ENCODE measurements at places on chromosomes 5 and 9.

- no peak for DNase-seq
These were observed 112.3 kb downstream of the DPYSL3 start for GRCh38 chr5:147397616-147398015.

- no peak for DNase-seq
These were observed 25.1 kb downstream of the RNF145 start for GRCh38 chr5:159184236-159184635.

- no peak for DNase-seq
These were observed 87.6 kb downstream of the ADAMTS6 start for GRCh38 chr5:65394087-65394486.

DNA sequence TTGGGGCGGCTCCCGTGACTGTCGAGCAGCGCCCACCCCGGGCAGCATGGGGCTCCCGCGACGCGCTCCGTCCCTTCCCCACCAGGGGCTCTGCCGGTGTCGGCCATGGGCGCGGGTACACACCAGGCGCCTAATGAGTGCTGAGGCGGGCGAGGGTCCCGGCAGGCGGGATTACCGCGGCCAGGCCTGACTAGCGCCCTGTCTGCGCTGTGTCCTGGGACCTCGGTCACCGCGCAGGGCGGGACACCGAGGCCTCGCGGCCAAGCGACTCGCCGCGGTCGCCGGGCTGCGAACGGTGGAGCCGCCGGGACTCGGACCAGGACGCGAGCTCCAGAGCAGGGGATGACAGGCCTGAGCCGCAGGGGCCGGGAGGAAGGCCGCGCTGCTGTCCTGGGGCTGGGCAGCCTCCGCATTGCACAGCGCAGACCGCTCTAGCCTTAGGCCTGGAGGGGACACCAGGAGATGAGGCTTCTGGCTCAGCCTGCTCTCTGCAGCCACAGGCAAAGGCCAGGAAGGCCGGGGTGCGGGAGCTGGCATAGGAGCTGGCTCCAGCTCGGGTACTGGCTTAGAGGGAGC is 14.1 kb downstream of the LCN10 start:
- no peak for DNase-seq

GRCh38 chr5:109485030-109485429 is 75.3 kb upstream of the PJA2 start:
- DNase-seq, result no peak
